ENCODE measurements at places on chromosomes 5 and 9. TPM values are rescaled to one million over a fixed set of nuclear protein-coding genes. Genes with fewer than 3 reads are reported as not detected.

SPATA31A3 gene
- total RNA-seq, result not detected

FOCAD gene
- 33.1 TPM for total RNA-seq

GRCh38 chr5:30596495-30597064, 596.9 kb upstream of the CDH6 start:
- H3K4me1 ChIP-seq, result no peaks in the 10 kb centered on the region
- DNase-seq, result no peak
- no peaks in the 10 kb centered on the region for H3K27me3 ChIP-seq
- no peak overlapping the region for H3K27ac ChIP-seq

GRCh38 chr5:81971111-81971711, 612 bp upstream of the ATG10 start:
- peaks cover 6% of the 10 kb centered on the region for H3K4me1 ChIP-seq
- H3K27me3 ChIP-seq, result no peaks in the 10 kb centered on the region
- H3K4me3 ChIP-seq, result peak overlapping the region; percentile 92
- H3K27ac ChIP-seq, result peak overlapping the region; percentile 96
- no peak for DNase-seq

All from thoracic aorta (tissue), 2 donors.